ENCODE measurements at places on chromosomes 2 and 18.

- DNase-seq, result no peak
Measured at GRCh38 chr2:176496761-176497160, 227.5 kb downstream of the MTX2 start.

GRCh38 chr2:122805346-122805745 lies 1049.9 kb downstream of the TSN start:
- no peak for DNase-seq

DNA sequence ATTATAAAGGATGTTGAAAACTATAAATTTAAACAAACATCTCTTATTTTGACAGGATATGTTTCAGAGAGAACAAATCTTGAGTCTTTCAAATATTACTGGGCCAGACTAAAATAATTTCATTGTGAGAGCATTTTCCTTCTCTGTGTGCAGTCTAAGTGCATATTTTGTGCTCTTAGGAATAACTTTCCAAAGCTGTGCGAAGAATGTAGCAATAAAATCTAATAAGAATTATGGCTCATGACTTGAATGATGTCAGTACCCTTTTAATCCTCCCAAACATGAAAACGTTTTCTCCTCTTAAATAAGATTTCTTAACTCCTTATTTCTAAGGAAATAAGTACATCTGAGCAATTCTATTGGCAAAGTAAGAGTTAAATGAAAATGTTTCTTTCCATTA lies 76.2 kb upstream of the EFEMP1 start:
- DNase-seq, result no peak

DNA sequence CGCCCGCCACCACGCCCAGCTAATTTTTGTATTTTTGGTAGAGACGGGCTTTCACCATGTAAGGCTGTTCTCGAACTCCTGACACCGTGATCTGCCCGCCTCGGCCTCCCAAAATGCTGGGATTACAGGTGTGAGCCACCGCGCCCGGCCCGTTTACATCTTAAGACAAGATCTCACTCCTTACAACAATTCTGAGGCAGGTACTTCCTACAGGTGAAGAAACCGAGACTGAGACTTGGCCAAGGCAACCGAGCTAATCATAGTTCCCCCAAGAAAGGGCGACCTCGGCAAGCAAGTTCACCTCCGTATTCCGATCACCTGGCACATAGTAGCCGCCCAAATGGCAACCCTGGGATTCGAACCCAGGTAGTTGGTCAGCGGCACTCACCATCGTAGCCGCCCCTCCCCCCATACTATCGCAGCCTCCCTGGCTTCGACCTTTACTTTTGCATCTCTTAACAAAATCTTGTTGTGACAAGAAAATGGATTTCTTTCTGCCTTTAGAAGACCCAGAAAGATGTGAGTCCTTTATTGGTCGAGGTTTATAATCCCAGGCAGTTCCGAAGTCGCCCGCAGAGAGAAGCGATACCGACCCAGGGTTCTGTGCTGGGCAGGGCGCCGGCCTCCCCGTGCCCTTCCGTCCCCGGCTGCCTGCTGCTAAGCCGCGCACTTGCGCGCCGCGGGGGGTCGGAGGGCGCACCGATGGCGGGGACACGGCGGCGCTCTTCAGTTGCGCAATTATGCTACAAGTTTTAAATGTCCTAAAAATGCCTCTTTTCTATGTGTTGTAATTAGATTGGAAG lies 1.1 kb upstream of the FZD5 start:
- no peak for DNase-seq

DNA sequence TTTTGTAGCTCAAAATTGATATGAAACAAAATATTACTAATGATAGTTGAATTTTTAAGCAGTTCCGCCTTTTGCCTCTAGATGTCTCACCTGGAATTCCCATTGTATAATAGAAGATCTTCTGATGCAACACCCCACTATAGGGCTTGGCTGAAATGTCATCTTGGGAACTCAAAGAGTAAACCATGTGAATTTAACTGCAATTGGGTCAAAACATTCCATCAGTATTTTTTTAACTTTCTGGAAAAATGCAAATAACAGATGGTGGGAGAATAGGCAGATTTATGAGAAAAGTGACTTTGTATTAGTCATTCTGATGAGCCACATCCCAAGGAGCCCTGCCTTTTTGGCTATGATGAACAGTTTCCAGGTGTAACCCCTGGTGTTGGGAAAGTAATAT lies 489.9 kb downstream of the NYAP2 start:
- DNase-seq, result peak; percentile 2

DNA sequence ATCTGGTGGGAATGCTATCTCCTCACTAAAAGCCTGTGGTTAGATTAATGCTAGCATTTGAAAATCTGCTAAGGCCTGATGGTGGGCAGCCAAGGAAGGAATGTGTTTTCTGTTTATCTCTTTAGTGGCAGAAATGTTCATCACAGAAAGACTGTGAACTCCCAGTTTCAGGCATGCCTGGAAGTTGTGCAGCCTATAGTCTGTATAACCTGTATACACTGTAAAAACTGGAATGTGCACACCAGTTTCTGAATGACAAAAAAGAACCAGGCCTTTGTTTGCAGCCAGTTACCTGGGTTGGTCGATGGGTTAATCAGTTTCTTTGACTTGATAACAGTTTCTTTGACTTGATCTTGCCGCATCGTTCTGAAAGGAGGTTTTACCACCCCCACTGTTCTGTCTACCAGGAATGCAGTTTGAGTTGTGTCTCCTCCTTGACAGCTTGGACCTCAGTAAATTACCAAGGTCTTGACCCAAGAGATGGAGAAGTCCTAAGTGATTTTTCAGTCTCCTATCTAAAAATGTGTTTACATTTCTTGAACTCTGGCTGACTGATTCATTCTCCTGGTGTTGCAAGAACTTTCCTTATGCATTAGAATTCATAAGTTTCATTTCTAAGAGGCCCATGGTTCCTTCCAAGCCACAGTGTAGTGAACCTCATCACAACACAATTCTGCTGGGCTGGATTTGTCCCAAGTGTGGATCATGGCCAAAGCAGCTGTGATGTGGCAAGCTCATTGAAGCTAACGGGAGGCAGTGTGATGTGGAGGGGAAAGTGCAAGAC lies 62.2 kb downstream of the KIAA2012 start:
- DNase-seq, result no peak

DNA sequence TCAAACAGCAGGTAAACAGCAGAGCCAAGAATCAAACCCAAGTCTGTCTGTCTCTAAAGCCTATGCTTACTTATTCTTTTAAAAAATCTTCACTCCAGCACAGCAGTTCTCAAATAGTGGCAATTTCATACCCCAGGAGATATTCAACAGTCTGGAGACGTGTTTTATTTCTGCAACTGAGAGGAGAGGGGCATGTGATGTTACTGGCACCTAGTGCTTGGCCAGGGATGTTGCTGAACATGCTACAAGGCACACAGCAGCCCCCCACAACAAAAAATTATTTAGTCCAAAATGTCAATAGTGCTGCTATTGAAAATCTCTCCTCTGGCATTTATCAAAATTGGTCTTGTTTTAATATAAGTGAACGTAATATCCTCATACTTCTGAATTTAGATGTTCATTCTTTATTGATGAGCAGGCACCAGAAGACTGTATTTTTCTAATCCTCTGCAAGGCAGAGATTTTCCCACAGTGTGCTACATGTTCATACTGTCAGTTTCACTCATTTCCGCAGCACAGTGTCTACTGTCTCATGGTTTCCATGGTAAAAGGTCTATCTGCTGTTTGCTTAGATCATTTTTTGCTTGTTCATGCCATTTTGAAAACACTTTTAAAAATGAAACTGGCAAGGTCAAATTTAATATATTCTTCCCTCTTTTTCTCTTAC lies 90.5 kb downstream of the LRATD1 start:
- no peak for DNase-seq

DNA sequence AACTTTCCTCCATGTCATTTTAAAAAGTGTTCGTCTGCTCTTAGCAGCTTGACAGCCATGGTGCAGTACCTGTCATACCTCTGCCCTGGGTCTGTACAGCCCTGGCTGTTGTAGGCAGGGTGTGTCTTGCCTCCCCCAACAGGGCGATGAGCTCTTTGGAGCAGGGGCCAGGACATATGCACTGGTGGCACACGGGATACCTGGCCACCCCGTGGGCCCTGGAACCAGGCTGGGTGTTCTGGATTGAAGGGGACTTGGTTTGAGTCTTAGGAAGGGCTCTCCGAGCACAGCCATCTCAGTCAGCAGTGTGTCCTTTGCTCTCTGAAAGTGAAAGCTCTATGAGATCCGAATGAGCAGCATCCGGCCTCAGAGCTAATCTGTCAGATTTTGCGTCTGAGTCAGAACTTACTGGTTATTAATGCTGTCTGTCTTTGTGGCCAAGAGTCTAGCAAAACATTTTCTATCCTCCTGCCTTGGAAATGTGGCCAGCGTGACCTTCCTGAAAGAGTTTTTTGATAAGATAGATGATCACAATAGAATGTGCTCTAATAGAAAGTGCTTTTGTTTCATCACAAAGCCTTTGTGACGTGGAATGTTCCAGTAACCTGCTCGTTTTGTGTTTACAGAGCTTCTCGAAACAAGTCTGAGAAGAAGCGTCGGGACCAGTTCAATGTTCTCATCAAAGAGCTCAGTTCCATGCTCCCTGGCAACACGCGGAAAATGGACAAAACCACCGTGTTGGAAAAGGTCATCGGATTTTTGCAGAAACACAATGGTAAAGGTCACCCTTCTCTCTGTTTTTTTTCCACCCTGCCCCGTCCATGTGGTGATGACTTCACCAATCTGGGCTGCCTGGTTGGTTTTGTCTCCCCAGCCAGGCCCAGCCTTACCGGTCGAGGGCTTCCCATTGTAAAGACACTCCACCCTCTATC lies 77.3 kb upstream of the RPL31 start:
- DNase-seq, result no peak

GRCh38 chr2:219001577-219002394 lies 8.6 kb upstream of the CRYBA2 start:
- peak; percentile 98 for DNase-seq

DNA sequence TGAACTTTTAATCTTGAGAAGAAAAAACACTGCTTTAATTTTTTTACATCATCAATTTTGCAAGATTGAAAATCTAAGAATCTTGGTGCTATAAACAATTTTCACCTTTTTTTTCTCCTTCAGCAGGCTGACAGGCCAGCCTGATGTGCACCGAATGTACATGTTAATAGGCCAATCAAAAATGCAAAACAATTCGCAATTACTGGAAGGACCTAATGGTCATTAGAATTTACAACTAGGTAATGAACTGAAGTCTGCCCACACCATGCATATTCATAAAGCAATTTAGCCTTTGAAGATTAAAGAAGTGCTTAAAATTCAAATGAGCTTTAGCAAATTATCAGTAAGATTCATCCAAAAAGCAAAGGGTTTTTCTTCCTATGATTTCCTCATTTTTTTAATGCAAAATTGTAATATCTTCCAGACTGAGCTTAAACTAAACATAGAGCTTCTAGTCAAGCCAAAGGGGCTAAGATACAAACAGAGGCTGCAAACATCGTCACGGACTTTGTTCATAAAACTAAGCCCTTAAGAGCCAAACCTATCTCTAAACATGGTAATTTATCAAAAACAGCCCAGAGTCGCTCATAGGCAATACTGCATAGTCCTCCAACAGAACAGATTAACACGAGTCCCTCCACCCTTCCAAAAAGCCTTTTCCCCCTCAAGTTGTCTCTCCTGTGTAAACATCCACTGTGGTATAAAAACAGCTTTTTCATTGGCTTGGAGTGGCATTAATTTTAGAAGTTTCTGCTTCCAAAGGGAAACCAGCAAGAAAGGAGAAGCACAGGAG lies 18.4 kb downstream of the BCL11A start:
- DNase-seq, result no peak

DNA sequence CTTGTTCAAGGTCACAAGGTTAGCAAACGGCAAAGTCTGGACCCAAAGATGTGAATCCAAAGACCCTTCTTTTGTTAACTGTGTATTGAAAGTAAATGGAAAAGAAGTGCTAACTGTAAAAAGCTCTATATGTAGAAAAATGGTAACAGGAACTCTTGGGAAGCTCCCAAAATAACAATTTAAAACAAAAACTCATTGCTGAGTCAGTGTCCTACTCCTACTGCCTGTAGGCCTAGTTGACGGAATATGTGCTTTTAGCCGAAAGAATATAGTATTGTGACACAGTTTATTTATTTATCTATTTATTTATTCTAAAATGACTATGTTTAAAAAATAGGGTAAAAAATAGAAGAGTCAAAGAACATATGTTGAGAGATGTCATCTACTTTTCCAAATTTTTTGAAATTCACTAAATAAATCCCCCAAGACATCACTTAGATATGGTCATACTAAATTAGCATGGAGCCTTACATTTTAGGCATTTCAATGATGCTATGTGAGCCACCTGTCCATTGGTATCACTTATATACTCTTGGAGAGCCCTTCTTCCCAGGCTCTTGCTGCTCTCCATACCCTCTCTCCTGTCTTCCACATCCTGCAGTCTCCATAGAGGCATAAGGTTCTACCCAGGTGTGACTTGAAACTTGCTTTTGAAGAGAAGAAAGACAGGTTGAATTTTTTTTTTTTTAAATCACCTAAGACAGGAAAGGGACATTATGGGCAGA lies 13.7 kb downstream of the COL5A2 start:
- DNase-seq, result no peak

- no peak for DNase-seq
Measured at GRCh38 chr18:79868811-79869541, 71.2 kb downstream of the KCNG2 start.

DNA sequence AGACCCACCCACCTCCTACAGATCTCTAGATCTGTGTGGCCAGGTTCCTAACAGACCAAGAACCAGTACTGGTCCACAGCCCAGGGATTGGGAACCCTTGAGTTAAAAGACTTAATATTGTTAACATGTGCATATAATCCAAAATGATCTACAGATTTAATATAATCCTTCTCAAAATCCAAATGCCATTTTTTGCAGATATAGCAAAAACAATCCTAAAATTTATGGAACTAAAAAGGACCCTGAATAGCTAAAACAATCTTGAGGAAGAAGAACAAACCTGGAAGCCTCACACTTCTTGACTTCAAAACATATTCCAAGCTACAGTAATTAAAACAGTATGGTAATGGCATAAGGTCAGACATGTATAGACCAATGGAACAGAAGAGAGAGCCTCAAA lies 206.9 kb upstream of the SIX2 start:
- DNase-seq, result no peak

DNA sequence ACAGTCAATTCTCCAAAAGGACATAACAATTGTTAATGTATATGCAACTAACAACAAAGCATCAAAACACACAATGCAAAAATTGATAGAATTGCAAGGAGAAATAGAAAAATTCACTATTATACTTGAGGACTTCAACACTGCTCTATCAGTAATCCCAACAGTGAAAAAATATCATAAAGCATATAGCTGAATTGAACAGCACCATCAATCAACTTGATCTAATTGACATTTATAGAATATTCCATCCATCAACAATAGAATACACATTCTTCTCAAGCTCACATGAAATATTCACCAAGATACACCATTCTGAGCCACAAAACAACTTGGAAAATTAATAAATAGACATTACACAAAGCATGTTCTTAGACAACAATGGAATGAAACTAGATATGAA lies 60.1 kb upstream of the ASXL3 start:
- no peak for DNase-seq
